Stimulated activated CD8-positive, alpha-beta memory T cell treated with anti-CD3 and anti-CD28 coated beads, Interleukin-12 subunit alpha, Interleukin-12 subunit beta, amount 100 ng/mL, for 4 hours (primary cell): ENCODE measurements at places on chromosomes 7 and 10.

- DNase-seq, result no peak
Measured at GRCh38 chr7:102412548-102412947, 16.4 kb downstream of the PRKRIP1 start.

DNA sequence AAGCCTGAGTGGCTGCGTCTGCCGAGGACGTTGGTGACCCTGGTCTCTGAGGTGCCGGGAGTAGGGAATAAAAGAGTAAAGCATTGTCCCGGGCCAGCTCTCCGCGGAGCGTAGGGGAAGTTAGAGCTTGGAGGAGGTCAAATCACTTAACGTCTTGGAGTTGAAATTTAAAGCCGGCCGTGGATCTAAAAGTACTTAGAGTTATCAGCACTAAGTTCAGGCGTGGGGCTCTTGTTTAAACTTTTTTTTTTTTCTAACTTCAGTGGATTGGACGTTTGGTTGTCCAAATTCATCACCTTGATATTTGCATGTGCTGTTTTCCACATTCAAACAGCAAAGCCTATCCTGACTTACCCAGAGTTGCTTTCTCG lies 700 bp downstream of the NIPSNAP2 start:
- DNase-seq, result no peak

GRCh38 chr10:8600192-8600591 lies 545.7 kb downstream of the GATA3 start:
- DNase-seq, result no peak

DNA sequence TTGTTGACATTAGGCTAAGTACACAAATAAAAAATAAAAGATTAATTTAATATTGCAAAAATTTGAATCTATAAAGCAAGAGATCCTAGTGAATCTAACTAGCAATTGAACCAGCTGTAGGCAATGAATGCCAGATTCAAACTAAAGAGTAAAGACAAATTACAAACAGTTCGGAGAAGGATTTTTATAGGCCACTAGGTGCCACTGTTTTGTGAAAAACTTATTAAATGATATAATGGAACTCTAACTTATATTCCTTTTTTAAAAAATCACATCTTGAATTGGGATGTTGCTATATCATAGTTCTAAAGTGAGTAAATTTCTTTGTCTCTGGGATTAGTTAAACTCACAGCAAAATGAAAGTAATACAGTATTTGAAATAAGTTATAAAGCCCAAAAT lies 39.1 kb upstream of the GNAI1 start:
- DNase-seq, result no peak

DNA sequence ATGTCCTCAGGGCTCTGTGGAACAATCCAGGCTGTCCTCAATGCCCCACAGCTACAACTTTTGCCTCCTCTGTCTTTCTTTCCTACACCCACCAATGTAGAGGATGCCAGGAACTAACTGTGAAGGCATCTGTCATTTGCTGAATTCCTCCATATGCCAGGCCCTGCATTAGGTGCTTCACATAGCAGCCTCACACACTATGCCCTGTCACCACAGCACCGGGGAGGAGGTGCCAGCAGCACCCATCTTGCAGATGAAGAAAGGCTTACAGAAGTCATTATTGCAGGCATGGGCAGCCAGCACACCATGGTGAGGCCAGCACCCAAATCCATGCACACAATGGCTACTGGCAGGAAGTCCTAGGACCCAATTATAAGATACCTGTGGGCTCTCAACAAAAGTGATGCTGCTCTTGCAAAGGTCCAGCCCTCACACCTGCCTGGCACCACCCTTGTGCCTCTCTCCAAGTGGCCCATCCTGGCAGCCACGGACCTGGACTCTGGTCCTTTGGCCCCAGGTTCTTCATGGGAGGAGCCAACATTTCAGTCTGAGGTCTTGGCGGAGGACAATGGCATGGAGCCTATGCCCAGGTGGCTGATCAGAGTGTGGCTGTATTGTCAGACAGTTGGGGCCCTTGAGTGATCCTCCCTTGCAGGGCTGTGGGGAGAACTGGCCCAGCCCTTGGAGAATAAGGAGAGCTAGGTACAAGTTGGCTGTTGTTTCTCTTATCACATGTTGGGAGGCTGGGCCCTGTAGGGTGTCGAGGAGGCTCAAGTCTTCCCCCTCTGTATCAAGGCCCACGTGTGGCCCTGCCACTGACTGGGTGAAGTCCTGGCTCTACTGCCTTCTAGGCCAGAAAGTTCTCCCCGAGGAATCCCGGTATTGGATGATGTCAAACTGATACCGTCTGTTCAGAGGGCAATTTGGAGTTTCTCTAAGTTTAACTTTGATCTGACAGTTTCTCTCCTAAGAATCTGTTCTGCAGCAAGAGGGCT lies 14.4 kb upstream of the MYL7 start:
- no peak for DNase-seq

DNA sequence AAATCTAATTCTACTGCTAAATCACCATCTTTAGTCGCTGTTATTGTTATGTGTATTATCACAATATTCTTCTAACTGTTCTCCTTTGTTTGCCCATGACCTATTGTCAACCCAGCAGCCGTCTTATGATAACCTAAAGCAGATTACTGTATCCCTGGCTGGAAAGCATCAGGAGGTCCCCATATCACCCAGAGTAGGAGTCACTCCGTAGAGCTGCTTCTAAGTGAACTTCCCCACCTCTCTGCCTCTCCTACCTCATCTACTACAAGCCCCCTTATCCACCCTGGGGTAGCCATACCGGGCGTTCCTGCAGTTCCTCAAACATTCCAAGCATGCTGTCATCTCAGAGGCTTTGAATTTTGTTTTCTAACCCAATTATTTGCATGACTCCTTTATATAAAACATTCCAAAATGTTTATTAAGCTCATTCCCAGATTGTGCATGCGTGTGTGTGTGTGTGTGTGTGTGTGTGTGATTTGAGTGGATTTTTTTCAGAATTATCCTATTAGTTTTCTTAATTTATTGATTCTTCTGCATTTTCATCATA lies 39.7 kb downstream of the POU6F2 start:
- DNase-seq, result no peak

DNA sequence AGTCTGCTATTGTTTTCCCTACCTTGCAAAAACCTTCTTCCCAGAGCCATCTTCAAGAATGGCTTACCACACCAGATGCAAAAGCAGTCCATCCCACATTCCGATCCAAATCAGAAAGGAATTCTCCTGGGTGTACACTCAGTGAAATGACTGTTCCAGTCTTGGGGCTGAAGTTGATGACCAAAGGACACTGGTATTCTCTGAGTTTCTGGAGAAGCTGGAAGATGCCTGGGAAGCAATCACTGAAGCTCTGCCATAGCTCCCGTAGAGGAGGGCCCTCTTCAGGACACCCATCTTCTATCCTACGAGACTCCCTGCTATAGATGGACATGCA lies 155.7 kb downstream of the LCOR start:
- no peak for DNase-seq

- DNase-seq, result no peak
Measured at GRCh38 chr10:121112579-121113384, 261.6 kb downstream of the WDR11 start.

DNA sequence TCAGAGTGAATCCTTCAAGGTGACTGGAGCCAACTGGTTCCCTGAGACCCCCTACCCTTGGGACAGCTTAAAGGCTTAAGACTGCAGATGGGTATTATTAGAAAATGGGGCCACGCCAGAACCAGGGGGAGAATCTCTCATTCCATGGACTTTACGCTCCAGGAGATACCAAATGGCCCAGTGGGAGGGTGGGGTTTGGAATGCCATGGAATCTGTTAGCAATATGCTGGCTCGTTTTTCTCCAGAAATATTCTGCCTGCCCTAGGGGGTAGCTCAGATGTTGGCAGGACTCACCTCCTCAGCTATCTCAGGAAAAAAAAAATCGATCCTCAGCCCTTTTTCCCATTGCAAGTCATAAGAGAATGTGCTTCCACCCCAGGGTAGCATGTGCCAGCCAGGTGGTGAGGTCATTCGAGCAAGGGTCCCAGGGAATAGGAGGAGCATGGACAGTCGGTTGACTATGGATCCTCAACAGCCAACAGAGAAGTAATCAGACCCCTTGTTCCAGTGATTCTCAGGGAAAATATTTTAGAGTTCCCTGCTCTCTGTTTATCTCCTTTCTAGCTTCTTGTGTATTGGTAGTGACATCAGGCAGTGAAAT lies 22.9 kb downstream of the SVIL start:
- no peak for DNase-seq

DNA sequence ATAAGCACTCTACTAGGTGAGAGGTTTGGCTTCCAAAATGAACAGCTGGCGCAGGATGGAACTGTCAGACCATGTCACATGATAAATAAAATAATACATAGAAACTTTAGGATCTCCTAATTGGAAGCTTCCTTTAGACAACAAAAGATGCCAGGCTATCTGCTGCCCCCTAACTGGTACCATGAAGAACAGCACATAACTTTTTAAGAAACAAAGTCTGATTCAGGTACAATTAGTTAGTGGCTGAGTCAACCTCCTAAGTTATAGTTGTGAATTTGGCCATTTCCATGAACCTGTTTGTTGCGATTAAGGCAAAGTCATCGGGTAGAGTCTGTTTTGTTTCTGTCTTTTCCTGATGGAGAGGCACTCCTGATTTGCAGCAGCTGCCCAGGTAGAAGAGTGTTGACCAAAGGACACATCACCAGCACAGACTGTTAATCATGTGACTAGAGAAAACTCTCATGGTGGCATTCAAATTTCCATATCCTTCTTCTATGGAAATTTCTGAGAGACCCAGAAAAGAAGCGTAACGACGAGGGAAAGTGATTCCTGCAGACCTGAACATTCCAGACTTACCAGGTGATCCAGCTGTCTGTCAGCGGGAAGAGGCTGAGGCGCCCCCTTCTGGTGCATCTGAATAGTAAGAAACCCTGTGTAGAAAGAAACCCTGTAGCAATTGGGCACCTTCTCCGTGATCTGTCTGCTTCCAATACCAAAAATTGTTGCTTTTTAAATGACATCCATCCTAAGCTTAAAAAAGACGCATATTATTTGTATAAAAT lies 8.6 kb upstream of the INHBA start:
- no peak for DNase-seq

DNA sequence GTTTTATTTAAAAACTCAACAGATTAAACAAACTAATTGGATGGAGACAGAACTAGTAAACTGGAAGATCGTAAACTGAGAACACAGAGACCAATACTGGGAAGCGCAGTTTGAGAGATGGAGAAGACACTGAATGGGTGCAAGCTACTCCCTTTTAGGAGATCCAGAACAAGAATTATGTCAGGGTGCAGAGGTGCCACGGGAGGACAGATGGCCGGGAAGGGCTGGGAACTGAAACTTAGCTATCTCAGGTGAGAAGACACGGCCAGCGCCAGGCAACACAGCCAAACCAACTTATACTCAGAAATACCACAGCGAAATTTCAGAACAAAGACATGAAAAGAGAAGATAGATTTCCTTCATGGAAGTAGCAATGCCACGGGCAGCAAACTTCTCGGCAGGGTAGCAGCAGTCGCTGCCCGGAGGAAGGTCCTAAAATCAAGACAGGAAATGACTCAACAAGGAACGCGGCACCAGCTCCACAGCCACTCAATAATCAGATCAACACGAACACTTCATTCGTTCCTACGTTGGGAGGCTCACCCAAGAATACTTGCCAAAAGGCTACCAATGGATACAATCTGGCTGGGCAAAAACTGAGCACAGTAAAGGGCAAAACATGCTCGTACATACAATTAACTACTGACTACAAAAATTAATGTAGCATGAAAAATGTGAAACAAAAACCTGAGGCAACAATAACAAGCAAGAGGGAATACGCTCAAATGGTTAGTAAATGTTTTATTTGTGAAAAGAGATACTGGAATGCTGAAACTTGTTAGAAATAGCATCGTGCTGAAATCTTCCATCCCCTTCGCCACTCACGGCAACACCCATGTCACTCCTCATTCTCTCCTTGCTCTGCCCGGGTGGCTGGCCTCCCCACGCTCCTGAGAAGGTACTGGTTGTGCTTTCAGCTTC lies 2.2 kb upstream of the LRRC27 start:
- no peak for DNase-seq

- DNase-seq, result no peak
Measured at GRCh38 chr10:64112701-64113355, 591.6 kb downstream of the REEP3 start.

DNA sequence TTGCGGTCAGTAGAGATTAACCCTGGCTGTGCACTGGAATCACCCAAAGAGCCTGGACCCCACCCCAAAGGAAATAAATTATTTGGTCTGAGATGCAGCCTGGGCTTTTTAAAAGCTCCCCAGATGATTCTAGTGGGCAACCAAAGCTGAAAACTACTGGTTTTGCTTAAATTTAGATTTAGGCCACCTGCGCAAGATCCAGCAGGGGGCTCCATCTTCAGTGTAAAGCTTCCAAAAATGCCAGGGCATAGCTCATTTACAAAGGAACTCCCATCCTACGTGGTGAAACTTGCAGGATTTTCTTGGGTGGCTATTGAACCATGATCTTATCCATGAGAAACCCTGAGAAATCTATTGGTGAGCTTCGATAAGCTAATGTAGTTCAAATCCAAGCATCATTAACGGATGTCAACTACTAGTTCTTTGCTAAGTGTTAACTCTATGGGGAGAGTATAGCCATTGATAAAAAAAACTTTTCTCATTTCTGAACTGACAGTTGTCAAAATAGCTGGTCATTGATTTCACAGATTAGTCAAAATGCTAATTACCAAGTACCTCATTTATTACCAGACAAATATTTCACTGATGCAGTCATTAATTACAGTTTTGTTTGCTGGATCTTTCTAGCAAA lies 315.3 kb downstream of the LHFPL3 start:
- DNase-seq, result no peak

GRCh38 chr10:63644418-63645142 lies 123.4 kb downstream of the REEP3 start:
- DNase-seq, result no peak

DNA sequence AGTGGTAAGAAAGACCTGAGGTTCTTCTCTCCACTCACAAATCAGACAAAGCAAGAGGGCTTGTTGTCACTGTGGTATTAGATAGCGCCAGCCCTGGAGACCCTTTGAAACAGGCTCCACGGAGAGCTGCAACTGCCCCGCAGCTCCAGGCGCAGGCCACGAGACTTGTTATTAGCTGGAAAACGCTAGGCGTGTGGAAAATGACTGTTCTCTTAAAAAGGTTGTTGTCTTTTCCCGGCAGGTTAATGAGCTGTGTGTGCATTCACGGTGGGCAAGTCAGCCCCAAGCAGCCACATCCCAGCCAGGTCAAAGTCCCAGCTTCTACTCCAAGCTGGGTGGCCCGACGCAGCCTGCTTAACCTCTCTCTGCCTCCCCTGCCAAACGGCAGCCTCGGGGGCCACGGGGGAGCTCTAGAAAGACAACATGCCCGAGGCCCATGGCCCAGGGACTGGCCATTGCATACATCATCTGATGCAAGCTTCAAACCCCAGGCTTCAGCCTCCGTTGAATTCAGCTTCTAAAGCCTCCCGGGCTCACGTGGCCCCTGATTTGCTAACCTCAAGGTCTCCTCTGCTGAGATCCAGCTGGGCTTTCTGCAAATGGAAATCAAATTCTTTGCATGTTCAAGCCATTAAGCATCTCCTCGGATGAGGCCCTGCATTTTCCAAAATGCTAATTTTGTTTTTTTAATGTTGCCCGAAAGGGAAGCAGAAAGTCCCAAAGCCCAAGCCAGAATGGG lies 61.3 kb upstream of the DNAAF5 start:
- DNase-seq, result no peak

GRCh38 chr7:89770161-89770560 lies 384.1 kb upstream of the STEAP1 start:
- DNase-seq, result no peak

- no peak for DNase-seq
Measured at GRCh38 chr7:46191776-46192175, 270.7 kb upstream of the IGFBP3 start.
